ENCODE measurements at places on chromosomes 13 and 19.

DNA sequence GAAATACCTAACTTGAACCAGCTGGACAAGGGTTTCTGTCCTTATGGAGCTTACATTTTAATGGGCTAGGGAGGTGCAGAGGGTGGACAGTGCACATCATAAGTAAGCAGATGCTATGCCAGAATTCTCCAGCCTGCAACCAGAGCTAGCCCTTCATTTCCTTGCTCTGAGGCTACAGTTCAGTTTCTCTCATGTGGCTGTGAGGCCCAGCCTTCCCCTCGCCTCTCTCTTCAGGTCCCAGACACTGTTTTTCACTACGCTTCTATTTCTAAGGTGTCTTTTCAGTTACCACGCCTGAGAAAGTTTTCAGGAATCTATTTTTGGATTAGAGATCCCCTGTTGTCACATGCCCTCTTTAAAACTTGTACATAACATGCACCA, 141.9 kb downstream of the PCCA start:
- no peak for DNase-seq

GRCh38 chr19:1513499-1514294, 878 bp upstream of the ADAMTSL5 start:
- no peak for DNase-seq

DNA sequence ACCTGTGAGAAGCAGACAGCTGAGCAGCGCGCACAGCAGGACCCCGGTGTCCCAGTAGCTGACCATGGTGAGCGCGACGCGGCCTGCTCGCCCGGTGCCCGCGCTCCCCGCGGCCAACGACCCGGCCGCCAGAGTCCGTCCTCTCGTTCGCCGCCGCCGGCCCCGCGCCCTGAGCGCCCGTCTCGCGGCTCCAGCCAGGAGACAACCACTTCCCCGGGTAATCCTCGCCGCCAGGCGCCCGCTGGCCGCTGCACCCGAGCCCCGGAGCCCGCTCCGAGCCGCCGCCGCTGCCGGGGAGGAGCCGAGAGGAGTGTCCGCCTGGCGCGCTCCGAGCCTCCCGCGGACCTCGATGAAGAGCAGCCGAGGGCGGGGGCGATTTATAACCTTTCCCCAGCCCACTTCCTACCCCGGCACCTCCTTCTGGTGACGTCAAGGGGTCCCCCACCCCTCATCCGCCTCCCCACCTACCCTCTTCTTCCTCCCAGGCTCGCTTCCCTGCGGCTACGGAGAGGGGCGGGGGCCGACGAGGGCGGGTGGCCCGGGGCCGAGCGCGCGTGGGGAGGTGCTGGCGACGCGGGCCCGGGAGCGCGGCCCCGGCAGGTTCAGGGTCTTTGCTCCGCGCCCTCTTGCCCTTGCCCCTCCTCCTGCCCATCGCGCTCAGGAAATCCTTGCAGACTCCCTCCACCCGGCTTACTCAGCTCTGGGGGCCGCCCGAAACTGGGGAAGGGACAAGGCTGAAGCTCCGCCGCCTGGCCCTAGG, at the start of gene FLT1:
TSS of gene FLT1 (minus strand) at position 351 of the 760 bp plus-strand sequence. CDS start at position 66, 285 bp downstream.
- DNase-seq = peak; percentile 79

- DNase-seq = no peak
These were observed 210.7 kb upstream of the EDNRB start for GRCh38 chr13:78129359-78129758.

DNA sequence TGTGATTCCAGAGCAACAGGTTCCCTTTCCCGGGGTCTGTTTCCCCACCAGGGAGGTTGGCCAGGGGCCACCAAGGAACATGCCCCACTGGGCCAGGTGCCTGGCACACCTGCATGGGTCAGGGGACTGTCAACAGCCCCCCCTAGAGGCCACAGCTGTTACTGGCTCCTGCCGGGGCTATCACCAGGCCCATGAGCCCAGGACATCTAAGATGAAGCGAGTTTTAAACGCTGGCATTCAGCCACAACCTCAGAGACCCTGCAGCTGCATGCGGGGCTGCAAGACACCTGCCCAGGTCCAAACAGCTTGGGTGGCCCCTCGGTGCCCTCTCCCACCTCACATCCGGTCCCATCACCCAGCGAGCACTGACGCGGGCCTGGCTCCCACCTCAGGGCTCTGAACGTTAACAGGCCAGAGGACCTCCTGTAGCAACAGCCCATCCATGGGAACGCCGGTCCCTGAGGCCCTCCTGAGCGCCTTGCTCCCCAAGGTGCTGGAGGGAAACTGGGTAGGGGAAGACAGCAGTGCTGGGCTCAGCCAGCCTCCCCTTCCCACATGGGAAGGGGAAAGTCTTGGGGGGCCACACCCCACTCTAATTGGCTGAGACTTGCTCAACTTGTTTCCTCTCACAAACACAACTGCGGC, 12.0 kb downstream of the KHSRP start:
- peak; percentile 60 for DNase-seq

GRCh38 chr13:75417012-75417384, 65.0 kb downstream of the TBC1D4 start:
- no peak for DNase-seq

GRCh38 chr19:4199699-4200293, 17.3 kb downstream of the ANKRD24 start:
- DNase-seq = no peak

- no peak for DNase-seq
These were observed 26.2 kb upstream of the TMEM160 start for GRCh38 chr19:47074621-47075020.

DNA sequence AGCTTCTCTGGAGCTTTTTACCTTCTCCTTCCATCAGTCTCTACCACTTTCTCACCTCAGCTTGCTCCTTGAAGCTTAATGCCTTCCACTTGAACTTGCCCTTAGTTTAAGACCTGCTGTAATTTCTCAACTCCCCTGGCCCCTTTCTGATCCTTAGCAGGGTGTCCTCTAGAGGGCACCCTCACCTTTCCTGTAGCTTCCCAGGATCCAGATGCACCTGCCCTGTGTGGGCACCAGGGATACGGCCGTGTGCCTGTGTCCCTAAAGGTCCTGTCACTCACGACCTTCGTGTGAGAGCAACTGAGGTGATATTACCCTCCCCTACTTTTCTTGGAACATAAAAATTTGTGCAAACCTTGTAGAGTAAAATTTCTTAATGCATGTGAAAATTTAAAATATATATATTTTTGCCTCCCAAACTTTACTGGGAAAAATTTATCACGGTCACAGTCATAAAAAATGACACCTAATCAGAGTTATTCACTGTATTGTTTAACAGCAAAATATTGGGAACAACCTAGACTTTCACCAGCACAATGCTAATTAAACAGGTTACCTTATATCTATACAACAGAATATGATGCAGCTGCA, 46.4 kb downstream of the PSG3 start:
- DNase-seq = no peak

DNA sequence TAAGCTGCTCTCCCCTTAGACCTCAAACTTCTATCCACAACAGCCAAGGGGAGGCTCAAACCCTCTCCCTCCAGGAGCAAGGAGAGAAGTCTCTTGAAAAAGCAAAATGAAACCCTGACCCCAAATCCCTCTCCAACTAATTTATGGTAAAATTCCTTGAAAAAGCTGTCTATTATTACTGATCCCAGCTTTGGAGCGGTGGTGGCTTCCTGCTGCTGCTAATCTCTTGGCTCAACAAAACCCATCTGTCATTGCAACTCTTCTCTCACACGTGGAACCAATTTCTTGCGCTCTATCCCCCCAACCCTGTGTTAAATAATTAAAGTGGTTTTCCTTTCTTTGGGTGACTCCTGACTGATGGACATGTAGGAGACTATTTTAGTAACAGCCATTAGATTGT, 64.1 kb upstream of the OXGR1 start:
- no peak for DNase-seq

GRCh38 chr13:52950436-52950956, 78.1 kb upstream of the OLFM4 start:
- no peak for DNase-seq

DNA sequence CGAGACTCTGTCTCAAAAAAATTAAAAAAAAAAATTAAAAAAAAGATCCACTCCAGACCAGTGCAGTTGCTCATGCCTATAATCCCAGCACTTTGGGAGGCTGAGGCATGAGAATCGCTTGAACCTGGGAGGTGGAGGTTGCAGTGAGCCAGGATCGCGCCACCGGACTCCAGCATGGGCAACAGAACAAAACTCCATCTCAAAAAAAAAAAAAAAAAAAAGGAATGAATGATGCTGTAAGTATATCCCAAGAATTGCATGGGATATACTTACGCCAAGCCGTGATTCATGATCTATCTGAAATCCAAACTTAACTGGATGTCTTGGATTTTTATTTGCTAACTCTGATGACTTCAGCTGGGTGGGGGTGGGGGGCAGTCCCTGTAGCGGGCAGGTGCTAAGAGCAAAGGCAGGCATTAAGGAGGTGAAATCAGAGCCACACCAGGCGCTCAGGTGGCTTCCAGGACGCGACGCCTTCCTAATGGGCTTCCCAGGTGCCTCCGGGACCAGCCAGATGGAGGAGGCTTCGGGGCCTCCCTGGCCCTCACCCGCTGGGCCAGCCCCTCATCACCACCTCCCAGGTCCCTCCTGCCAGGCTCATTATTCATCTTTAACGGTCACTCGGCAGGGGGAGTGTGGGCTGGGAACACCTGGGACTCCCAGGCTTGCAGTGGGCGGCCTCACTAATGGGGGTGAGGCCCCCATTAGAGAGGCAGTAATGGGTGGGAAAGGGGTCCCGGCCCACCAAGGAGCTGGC, 11.4 kb upstream of the FUT5 start:
- no peak for DNase-seq

Data from Right ventricle myocardium inferior (tissue), 1 donor.